ENCODE measurements at places on chromosomes 7 and 10. TPM values are rescaled to one million over a fixed set of nuclear protein-coding genes. Genes with fewer than 3 reads are reported as not detected.

- no peak for DNase-seq
Observed at GRCh38 chr7:122100021-122100420, 44.0 kb downstream of the AASS start.

- DNase-seq = peak; percentile 79
Observed at GRCh38 chr7:84790882-84791281, 396.0 kb downstream of the SEMA3D start.

DNA sequence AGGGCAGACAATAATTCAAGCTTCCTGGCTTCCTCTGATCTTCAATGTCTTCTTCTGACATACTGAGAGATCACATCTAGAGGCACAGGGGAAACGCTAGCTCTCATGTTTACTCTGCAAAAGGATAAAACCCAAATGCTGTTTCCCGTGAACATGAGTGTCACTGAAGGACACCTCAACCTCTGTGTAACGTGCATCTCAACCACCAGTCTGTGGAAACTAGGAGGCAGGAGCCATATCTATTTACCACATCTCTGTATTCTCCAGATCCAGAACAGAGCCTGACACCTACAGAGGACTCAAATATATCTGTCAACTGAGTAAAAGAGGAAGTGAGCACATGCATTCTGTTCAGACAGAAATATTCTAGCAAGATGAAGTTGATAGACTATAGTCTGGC, 140.3 kb upstream of the TARP start:
- no peak for DNase-seq

GRCh38 chr7:113371416-113372043, 253.2 kb upstream of the SMIM30 start:
- no peak for DNase-seq

DNA sequence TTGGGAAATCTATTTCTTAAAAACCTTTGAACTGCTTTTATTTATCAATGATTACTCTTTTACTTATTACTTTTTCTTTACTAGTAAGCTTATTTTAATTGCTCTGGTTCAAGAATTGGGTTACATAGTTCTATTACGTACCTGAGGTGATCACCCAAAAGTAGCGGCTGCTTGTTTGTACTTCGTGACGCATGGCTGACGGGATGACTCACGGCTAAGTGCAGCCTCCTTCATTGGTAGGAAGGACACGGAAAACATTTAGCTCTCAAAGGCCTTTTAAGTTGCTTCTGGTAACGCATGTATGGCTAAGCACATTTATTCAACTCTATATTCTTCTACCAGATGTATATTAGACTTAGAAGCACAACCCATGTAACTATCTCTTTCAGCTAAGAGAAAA, 285.8 kb upstream of the SP4 start:
- no peak for DNase-seq

GRCh38 chr10:30804478-30805055, 175.0 kb upstream of the LYZL2 start:
- peak; percentile 75 for DNase-seq

DNA sequence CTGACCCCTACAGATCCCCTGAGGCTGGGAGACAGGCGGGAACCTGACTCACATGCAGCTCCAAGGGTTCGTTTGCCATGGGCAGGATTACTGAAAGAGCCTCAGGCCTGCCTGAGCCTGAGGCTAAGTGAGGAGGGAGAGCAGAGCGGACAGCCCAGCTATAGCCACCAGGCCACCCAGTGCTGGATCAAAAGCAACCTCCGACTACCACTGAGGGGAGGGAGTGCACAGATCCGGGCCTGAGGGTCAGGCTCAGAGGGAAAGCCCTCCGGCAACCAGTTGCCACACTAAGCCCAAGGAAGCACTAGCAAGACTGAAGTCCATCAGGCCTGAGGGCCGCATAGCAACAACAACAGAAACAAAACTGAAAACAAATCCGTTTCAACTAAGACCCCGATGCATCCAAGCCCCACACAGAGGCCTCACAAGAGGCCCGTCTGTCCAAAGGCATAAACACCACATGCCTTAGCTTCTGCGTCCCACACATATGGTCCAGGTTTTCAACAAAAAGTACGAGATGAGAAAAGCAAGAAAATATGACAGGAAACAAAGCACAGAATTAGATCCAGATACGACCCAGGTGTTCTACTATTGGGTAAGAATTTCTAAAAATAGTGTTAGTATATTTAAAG, 92.5 kb upstream of the VIPR2 start:
- DNase-seq = no peak

DNA sequence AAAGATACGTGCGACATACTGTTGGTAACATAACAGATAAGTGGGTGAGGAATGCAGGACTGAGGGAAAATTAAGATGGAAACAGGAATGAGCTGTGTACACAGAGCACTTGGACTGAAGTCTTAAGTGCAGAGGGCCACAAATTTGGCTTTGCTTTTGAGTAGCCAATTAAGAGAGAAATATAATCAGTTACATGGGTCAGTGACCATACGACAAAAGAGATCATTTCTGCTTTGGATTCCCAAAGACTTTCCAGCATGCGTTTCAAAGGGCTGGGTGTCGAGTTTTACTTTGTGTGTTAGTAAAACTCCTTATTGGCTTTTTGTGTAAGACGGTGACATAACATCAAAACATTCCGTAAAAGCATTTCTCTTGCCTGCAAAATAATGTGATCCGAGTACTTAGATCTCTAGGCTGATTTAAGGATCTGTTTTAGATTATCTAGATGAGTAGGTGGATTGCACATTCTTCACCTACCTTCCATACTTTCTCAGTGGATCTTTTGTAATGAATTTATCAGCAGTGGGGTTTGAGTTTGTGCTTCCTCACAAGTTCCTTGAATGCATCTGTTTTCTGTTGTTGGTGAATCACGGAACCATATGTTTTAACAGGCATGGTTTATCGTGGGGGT, 7.5 kb downstream of the RABGEF1 start:
- peak; percentile 69 for DNase-seq

The CWF19L1 gene
- total RNA-seq = 25.9 TPM

DNA sequence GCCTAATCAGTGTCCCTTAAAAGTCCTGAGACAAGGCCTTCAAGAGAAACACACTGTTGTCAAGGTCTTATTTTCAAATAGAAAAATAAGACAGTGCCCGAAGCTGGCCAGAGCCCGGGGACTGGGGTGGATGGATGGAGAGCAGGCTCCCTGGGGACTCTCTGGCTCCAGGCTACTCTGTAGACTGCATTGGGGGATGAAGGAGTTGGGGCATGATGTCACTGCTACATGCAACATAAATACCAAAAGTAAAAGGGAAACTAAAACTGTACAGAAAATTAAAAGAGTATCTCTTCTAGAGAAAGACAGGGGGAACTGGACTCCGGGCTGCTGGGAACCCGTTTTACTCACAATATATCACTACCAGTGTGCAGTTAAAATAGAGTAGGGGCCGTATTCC, 629.8 kb downstream of the KCNMA1 start:
- DNase-seq = no peak

DNA sequence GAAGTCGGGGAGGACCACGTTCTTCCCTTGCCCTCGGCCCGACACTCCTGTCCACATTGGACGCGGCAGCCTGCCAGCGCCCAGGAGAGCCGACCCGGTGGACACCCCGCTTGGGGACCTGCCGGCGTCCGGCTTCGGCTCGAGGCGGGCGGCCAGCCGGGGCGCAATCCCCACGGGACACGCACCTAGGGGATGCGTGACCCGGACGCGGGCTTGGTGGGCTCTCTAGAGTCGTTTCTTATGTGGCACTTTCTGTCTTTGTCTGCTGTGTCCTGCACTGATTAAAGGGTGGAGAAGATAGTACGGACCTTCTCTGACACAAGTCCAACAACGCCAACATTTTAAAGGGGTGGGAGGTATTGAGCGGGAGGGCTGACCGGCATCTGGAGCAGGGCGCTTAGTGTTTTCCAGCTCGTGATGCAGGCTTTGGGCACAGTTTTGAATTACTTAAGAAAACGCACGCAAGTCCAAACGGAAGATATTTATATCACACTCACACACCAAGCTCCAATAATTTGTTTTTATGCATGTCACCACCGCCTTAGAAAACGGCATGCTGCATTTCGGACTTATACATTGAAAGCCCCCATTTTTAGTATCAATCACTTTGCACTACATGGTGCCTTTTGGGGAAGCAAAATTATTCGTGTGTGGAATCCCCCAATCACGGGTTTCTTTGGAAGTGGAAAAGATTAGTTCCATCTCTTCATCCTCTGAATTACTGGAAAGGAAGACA, 3.9 kb upstream of the SPAG6 start:
- DNase-seq = peak; percentile 69

DNA sequence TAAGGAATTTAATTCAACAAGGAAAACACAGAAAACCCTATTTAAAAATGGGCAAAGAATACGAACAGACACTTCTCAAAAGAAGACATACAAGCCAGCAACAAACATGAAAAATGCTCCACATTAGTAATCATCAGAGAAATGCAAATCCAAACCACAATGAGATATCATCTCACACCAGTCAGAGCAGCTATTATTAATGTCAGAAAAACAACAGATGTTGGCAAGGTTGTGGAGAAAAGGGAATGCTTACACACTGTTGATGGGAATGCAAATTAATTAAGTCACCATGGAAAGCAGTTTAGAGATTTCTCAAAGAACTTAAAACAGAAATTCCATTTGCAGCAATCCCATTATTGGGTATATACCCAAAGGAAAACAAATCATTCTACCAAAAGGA, 55.2 kb downstream of the GCC1 start:
- no peak for DNase-seq

- no peak for DNase-seq
Observed at GRCh38 chr7:111801277-111801676, 239.0 kb upstream of the IMMP2L start.

- DNase-seq = no peak
Observed at GRCh38 chr10:58265249-58265648, 2.4 kb downstream of the IPMK start.

DNA sequence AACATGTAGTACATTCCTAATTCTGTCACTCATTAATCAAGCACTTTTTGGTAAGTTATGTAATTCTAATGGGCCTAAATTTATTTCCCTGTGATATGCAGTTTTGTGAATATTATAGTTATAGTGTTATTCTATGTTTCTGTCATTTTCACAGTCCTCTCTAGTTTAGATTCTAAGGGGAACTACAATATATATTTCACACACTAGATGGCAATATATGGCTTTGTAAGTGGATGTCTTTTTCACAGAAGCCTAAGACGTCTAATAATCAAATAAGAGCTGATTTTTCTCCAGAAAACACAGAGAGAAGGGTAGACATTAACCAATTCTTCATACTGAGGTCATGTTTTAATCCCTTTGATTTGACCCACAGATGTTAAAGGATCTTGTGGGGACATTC, 18.0 kb downstream of the RNLS start:
- DNase-seq = peak; percentile 62

The GPNMB gene
- total RNA-seq = 38.2 TPM

GRCh38 chr10:1402816-1403507, 334.4 kb downstream of the ADARB2 start:
- DNase-seq = no peak
